ENCODE measurements at places on chromosomes 11 and 22.

- no peak for DNase-seq
Measured at GRCh38 chr11:3245071-3245470, 12.9 kb upstream of the MRGPRE start.

DNA sequence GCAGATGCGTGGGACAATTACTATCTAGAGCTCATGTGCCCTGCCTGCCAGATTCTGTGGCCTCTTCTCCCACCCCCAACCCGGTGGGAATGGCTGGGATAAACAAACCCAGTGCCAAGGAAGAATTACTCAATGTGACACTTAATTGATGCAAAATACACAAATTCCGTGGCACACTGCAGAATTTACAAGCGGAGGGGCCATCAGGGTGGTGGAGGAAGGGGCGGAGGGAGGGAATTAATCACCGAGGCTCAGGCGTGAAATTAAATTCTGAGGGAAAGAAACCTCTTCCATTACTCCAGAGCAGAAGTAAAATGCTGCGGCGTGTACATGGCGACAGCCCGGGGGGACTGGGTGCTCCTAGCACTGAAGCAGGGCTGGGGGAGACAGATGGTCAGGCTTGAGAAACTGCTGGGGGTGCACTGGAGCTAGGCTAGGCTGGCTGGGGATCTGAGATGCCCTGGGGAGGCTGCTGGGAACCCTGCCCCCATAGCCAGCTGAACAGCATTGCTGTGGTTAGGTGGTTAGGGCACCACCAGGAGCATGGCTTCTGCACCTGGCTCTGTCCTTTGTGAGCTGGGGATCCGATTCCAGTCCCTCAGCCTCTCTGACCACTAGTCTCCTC, 200.6 kb downstream of the CEP164 start:
- DNase-seq, result no peak

DNA sequence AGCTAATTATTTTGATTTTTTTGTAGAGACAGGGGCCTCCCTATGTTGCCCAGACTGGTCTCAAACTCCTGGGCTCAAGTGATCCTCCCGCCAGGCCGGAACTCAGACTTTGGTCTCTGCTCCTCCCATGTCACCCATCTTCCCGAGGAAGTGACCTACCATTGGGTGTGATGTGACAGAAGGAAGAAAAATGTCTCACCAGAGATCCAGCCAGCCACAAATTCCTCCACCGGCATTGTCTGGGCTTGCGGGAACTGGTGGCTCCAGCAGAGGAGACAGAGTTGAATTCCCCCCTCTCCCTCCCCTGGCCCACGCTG, 772 bp downstream of the SLC25A45 start:
- DNase-seq, result no peak

- no peak for DNase-seq
Measured at GRCh38 chr11:105811242-105811641, 201.4 kb downstream of the GRIA4 start.

GRCh38 chr11:12458042-12458441, 80.7 kb downstream of the PARVA start:
- DNase-seq, result no peak

DNA sequence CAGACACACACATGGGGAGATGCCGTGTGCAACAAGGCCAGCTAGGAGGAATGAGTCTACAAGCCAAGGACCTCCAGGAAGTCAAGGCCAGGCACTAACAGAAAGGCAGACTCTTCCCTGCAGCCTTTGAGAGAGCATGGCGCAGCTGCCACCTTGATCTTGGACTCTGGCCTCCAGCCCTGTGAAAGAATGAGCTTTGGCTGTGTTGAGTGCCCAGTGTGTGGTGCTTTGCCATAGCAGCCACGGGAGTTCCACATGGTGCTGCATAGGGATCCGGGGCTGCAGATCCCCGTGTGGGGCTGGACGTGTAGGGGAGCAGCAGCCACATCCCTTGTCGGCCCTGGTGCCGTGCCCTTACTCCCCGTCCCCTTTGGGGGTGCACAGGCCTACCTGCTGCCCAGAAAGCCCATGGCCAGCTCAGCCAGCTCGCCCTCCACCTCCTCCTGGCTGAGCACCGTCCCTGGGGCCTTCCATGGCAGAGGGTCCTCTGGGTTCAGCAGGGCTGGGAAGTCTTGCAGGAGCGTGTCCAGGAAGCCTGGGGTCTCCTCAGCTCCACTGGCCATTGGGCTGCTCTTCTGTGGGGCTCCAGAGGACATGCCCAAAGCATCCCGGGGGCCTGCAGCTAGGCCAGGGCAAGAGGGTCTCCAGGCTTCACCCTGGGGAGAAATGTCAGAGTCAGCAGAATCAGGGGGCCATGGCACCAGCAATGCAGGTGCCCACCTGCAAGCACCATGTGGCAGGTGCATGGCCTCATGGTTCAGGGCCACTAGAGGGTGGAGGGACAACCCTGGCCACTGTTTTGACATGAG, 7.0 kb downstream of the PPM1F start:
- DNase-seq, result no peak

- no peak for DNase-seq
Measured at GRCh38 chr11:103125462-103125861, 16.2 kb downstream of the DYNC2H1 start.

GRCh38 chr11:120548682-120549209, 37.2 kb downstream of the GRIK4 start:
- no peak for DNase-seq

- no peak for DNase-seq
Measured at GRCh38 chr11:3764266-3764665, 33.1 kb downstream of the NUP98 start.

- DNase-seq, result no peak
Measured at GRCh38 chr11:78958444-78958843, 383.8 kb upstream of the NARS2 start.

- no peak for DNase-seq
Measured at GRCh38 chr22:35903571-35904335, 124.9 kb downstream of the RBFOX2 start.

DNA sequence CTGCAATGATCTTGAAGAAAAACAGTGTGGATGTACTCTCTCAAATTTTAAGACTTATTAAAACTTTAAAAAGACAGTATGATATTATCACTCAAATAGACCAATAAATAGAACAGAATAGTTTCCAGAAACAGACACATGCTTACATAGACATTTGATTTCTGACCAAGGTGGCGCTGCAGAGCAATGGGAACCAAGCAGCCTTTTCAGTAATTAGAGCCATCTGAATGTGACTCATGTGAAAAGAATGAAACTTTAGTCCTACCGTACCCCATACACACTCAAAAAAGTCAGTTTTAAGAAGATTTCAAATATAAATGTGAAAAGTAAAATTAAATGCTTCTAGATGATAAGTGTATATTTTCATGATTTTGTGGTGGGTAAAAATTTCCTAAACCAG, 74.2 kb upstream of the MS4A8 start:
- DNase-seq, result no peak

GRCh38 chr11:128261011-128261421, 326.3 kb downstream of the ETS1 start:
- DNase-seq, result no peak

GRCh38 chr22:43387815-43388214, 24.0 kb upstream of the MPPED1 start:
- DNase-seq, result no peak

GRCh38 chr11:13301522-13301921, 23.9 kb downstream of the BMAL1 start:
- DNase-seq, result no peak

DNA sequence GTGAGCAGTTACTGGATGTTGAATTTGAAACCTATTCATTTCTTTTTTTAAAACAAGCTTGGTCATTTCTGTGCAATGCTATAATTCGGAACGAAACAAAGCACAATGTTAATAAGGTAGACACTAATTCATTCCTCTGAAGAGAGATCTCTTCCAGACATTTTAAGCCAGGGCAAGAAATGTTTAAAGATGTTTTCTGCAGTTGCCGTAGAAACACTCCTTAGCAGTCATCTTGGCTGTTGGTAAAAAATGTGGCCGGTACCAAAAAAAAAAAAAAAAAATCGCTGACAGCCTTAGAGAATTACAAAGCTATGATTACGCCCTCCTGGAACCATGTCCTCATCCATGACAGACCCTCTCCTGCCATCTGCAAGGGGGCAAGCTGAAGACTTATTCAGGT, 66.4 kb upstream of the TTC12 start:
- no peak for DNase-seq

- DNase-seq, result no peak
Measured at GRCh38 chr22:46937939-46938338, 175.5 kb downstream of the TBC1D22A start.

GRCh38 chr11:19432370-19433061, 191.8 kb upstream of the E2F8 start:
- DNase-seq, result no peak

- no peak for DNase-seq
Measured at GRCh38 chr11:119875841-119876600, 147.0 kb upstream of the NECTIN1 start.

DNA sequence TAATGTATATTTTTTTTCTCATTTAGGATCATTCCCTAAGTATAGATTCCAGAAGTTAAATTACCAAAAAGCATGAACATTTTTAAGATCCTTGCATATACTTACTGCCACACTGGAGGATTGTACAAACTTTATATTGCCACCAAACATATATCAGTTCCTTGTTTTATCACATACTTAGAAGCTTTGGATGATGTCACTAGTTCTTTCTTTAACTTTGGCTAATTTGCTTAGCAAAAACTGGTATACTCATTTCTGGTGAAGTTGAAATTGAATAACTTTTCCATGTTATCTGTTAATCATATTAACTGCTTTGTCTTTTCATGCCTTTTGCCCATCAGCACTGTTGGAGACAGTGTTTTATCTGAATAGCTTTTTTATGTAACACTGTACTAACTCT, 31.6 kb upstream of the PRDM10 start:
- no peak for DNase-seq

DNA sequence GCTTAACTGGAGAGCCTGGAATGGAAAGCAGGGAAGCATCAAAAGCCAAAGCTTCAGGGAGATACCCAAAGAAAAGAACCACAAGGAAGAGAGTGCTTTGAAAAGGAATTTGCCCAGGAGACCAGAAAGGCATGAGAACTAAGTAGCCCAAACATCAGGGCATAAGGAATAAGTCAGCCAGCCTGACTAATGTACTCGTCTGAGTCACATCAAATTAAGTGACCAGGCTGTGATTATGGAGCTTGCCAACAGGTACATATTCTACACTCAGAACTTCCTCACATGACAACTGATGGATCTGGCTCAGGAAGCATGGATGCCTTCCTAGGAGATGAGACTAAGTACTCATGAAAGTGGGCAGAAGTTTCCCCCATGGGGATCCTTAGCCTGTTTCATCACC, 366.7 kb downstream of the BUD13 start:
- DNase-seq, result no peak

DNA sequence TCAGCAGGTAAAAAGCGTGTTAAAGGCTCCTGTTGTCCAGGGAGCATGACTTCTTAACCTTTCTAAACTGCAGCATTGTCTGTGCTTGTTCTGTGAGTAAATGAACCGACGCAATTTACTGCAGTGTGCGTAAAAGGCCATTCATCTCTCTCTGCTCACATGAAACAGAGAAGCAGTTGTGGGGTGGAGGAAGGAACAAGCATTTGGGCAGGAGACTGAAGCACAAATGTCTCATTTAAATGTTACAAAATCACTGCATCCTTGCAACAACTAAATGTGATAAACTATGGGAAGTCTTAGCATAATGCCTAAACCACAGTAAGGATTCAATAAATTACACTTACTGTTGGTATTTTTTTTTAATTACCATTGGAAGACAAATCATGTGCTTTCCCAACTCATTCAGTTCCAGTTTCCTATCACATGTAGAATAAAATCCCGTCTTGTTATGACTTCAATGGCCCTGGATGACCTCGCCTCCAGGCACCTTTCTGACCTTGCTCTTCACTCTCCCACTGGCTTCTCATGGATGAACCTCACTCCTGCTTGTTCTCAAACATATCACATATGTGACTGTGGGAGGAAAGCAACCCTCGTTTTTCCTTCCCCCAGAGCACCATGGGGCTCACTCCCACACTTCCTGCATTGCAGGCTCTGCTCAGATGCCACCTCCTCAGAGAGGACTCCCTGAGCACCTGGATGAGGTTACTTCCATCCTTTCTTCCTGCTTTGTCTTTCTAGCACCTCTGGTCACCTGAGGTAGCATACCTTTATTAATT, 21.6 kb upstream of the RFPL2 start:
- no peak for DNase-seq

DNA sequence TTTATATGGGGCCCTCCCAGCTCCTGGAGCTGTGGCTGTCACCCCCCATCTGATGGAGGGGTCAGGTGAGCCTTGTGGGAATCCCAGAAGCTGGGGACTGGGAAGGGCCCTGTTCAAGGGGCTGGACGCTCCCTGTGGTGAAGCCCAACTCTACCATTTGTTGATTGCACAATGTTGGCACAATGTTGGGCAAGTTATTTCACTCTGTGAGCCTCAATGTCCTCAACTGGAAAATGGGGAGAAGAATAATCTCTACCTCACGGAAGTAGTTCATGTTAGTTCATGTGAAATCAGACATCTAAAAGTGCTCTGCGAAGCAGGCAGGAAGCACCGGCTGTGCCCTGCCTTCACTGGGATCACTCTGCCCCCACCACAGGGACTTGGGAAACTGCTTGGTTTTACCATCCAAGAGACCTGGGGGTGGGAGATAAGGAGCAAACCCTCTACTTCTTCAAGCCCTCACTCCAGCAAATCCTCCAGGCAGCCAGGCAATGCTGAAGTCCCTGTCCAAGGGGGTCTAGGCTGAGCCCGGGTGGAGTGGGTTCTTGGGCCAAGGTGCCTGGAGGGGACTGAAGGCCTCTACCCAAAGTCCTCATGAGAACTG, 715 bp upstream of the PRR5 start:
- DNase-seq, result no peak

DNA sequence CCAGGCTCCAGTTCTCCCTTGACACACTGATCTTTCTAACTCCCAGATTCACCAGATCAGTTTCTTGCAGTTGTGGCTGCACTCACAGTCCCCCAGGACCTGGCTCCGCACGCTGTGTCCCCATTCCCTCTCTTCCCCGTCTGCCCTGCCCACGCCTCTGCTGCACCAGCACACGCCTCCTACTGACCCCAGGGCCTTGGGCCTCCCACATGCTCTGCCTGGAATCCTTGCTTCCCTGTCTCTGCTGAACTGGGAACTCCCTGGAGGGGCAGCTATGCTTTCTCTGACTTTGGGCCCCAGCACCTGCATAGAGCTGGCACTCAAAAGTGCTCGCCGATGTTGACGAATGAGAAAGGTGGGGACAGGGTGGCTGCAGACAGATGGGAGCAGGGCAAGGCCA, 68.9 kb downstream of the MYO7A start:
- no peak for DNase-seq

GRCh38 chr22:29336751-29337490, 21.4 kb upstream of the RASL10A start:
- no peak for DNase-seq

GRCh38 chr11:13347901-13348300, 70.3 kb downstream of the BMAL1 start:
- DNase-seq, result no peak

Data from smooth muscle cell of the brain vasculature (primary cell).